Muscle of arm (tissue), 14 donors: ENCODE measurements at places on chromosomes 2 and 18. TPM values are rescaled to one million over a fixed set of nuclear protein-coding genes. Genes with fewer than 3 reads are reported as not detected.

The RAB31 gene
- polyA plus RNA-seq = 34.6 TPM

DNA sequence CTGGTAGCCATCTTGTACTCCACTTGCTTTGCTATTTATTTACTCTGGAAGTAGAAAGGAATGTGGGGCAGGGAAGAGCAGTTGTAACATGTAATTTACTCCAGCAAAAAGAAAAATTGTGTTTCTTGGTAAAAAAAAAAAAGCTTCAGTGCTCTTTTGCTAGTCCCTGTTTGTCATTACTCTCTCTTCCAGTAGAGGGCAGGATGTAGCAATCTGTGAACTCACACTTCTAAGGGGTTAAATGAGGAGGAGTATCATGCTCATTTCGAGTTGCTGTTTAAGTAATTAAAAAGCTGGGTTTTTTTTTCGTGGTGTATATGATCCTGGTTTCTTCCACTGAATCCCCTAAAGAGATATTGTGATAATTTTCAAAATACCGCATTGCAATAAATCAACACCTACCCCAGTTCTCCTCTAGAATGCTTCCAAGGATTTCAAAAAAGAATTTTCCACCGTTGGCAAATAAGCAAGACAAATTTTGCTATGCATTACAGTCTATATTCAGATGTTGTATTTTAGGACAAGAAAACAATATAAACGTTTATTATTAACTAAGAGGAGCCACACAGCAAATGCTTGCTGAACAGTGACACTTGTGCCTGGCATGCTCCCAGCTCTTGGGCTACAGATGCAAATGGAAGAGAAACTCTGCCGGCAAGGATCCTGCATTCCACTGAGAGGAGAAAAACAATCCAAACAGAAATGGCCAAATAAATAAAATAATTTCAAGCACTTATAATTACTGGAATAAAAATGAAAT, 261.6 kb downstream of the ASXL3 start:
- DNase-seq = peak; percentile 67

DNA sequence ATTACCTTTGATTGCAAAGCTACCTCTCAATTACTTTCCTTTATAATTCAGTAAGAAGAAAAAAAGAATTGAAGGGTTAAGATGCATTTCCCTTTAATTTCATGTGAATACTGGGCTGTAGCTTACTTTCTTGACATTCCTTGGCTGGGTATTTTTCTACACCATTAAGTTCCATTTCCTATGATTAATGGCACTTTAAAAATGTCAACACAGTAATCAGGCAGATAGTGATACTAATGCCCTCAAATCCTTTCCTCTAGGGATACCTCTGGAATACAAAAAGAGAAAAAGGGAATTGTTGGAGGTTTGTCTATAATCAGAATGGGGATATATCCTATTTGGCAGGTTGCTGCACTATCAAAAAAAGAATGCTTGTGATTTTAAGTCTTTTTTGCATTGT, 216.9 kb downstream of the SRBD1 start:
- no peak for DNase-seq

DNA sequence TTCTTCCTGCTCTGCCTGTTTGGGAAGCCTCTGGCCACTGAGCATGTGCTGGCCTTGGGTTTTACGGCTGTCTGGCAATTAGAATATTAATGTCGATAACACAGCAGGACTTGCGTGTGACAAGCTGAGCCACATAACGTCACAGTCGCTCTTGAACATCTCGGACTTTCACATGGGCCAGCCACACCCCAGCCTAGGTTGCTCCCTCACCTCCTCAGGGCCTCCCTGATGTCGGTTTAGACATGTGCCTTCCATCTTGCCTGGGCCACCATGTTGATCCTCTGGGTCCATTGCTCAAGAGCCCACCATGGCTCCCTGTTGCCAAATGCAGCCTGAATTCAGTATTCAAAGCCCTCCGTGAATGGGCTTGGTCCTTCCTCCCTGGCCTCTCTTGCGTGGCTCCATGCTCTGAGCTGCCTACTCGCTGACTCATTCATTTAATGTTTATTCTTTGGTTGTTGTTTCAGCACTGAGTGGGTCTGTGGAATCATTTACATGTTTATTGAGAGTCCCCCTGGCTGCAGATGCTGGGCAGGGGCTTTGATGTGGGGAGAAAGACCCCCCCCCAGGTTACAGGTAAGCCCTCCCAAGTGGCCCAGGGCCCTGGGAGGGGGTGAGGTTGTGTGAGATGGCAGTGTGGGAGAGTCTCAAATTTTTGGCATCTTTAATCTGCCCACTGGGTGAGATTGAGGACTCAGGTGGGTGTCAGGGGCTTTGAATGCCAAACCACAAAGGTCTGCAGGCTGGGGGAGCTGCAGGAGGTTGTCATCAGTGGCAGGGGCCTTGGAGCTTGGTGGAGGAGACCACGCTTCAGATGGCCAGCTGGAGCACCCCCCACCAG, 62.0 kb downstream of the ODC1 start:
- DNase-seq = no peak

- DNase-seq = no peak
Measured at GRCh38 chr2:36710858-36711515, 14.5 kb downstream of the VIT start.

DNA sequence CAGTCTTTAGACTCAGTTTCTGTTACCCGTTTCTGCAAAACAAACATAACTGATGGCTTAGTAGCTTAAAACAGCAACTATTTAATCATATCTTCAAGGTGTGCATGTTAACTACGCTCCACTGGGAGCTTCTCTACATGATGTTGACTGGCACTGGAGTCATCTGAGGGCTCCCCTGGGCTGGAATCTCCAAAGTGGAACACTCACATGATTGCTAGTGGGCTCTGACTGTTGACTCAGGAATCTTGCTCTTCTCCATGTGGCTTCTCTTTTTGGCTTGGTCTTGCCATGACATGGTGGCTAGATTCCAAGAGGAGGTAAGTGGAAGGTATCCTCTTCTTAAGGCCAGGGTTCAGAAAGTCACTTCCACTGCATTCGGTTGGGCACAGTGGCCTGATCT, 160.8 kb downstream of the PMAIP1 start:
- no peak for DNase-seq

The FBXO48 gene
- 1.3 TPM for polyA plus RNA-seq

DNA sequence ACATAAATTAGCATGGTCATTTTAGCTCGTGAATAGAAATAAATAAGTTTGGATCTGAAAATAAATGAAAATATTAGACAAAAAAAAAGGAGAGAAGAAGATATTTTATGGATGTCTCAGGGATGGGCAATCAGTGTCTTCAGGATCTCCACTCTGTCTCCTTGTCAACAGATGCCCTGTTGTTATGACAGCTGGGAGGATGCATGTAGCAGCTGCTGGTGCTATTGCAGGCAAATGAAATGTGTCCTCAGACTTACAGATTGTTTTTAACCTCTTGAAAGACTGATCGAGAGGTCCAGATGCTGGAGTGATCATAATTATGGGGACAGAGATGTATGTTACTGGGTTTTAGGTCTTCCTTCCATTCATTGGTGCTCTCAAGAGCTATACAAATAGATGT, 24.7 kb upstream of the ARL4C start:
- DNase-seq = no peak

- DNase-seq = no peak
Measured at GRCh38 chr2:63872571-63873328, 31.1 kb downstream of the UGP2 start.

GRCh38 chr18:50472941-50473340, 86.9 kb upstream of the MAPK4 start:
- no peak for DNase-seq

The RAX gene
- polyA plus RNA-seq = not detected

The CCBE1 gene
- polyA plus RNA-seq = not detected

The RETREG2 gene
- 38.6 TPM for polyA plus RNA-seq

DNA sequence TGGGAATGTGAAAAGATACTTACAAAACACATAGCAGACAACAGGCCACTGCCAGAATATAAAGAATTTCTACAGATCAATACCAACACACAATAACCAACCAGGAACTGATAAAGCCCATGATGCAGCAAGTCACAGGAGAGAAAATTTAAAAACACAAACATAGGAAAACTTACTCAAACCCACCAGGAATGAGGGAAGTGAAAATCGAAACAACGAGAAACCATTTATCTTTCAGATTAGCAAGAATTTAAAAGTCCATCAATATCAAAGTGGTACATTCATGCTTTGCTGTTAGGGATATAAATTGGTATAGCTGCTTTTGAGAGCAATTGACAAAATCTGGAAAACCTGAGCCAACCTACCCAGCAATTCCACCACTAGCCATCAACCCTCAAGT, 27.6 kb downstream of the B4GALT6 start:
- DNase-seq = no peak

- no peak for DNase-seq
Measured at GRCh38 chr2:109020217-109020637, 31.2 kb upstream of the EDAR start.
